ENCODE measurements at places on chromosomes 13 and 19.

DNA sequence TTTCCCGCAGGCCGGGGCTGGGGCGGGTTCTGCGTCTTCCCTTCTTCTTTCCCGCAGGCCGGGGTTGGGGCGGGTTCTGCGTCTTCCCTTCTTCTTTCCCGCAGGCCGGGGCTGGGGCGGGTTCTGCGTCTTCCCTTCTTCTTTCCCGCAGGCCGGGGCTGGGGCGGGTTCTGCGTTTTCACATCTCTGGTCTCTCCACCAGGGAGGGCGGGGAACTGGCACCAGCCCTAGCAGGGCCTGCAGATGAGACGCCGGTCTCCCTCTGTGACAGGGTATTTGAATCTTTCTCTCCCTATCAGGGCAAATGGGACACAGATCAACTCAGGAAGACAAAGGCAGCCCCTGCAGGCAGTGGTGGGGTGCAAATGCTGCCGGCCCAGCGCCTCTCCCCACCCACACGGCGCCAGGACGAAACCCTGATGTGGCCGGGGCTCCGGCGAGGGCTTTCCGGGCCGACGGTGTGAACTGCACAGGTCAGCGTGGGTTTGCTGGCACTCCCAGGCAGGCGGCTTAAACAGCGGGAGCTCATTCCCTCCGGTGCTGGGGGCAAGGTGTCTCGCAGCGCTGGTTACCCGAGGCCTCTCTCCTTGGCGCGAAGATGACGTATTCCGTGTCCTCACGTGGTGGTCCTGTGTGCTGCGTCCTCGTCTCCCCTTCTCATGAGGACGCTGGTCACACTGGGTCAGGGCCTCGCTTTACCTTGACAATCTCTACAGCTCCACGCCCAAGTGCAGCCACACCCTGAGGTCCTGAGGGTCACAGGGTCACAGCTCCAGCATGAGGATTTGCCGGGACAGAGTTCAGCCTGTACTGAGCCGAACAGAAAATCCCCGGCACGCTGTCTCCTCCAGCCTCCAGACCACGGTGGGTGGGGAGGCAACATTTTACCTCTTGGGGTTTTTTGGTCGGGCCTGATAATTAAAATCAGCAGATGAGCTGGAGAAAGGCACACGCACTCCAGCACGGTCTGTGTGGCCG is 717 bp upstream of the C13orf46 start:
- DNase-seq, result no peak

DNA sequence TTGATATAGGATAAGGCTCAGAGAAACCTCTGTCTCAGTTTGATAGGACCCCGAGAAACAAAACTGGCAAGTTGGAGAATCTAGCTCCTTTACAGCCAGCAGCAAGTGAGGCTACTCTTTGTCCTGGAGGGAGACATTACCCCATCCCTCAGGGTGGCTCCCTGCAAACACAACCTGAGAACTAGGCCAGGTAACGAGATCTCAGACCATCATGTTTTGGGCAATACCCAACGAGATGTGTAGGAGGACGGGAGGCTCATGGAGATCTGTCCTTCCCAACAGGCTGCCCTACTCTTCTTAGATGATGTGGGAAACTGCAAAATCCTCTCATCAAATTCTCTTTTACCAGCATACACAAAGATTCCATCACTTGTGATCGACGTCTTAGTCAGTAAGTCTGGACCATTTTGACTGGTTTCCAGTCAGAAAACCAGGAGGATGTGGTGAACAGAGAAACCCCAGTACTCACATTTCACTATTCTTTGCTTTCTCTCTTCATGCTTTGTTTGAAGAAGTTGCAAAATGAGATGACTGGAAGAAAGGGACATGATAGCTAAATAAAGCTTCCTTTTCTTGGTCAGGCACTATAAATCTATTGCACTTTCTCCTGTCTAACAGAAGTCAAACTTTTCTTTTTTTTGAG is 6.0 kb upstream of the CTU1 start:
- DNase-seq, result no peak

- DNase-seq, result no peak
These were observed 44.7 kb upstream of the FRY start for GRCh38 chr13:31986676-31987470.

GRCh38 chr19:5032101-5032967 is 63.4 kb downstream of the KDM4B start:
- no peak for DNase-seq

DNA sequence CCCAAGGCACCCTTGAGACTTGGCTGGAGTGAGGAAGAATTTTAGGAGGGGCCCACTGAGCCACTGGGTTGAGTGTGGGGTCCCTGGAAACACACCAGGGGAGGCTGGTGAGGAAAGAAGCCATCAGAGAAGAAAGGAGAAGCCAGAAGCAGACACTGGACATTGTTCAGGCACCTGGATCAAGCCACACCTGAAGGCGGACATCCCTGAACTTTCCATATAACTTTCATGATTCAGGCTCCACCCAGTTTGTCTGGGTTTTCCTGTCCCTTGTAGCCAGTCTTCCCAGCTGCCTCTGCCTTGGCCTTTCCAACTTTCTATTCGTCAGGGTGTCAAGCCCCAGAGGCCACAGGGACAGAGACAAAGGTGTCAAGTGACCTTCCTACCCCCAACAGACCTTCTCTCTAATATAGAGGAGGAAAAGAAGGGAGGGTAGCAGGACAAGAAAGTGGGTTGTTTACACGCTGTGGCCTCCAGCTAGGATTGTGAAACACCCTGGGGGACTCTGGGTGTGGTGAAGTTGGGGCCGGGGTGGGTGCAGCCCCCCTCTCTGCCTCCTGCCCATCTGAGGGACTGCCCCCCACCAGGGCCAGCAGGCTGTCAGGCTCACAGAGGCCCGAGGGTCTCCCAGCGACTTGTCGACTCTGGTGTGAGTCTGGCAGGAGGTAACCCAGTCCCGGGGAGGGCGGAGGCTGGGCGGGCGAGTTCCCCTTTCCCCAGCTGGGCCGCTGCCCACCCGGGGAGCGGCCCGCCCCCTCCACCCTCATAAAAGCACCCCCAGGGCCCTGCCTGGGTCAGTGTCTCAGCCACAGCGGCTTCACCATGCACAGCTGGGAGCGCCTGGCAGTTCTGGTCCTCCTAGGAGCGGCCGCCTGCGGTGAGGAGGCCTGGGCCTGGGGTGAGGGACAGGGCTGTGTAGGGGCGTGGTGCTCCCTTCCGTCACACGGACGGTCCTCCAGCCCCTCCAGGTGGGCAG is at the start of gene CFD:
TSS of gene CFD (plus strand) at position 797 of the 976 bp plus-strand sequence. CDS start at position 823, 26 bp downstream.
- DNase-seq, result no peak

GRCh38 chr19:1321539-1321938 is 35.9 kb downstream of the EFNA2 start:
- DNase-seq, result no peak

- no peak for DNase-seq
These were observed 4.2 kb upstream of the LRRC25 start for GRCh38 chr19:18401580-18402112.

All from C1 segment of cervical spinal cord (tissue), 14 donors.